ENCODE measurements at places on chromosomes 16 and 17.

GRCh38 chr17:44828919-44829522 is 1.1 kb downstream of the GJC1 start:
- DNase-seq = no peak

GRCh38 chr16:8673611-8674412 is 605 bp upstream of the ABAT start:
- DNase-seq = no peak

- no peak for DNase-seq
Measured at GRCh38 chr16:79864032-79864780, 263.7 kb upstream of the MAF start.

GRCh38 chr16:29911676-29912010 is 11.4 kb downstream of the ASPHD1 start:
- no peak for DNase-seq

DNA sequence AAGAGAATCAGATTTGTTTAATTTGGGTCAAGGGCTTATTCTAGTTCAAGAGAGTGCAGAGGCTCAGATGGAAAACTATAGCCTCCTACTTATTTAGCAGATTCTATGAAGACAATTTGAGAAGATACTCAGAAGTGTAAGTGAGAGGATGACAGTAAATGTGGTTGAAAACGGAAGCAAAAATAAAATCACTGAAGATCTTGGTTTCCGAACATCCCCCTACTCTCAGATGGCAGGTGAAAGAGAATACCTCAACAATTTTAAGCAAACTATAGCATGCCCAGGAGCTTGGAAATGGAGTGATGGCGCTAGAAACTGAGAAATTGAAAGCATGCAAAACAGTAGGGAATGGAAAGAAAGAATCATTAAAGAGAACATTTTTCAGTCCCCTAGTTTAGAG is 705.5 kb upstream of the CDH8 start:
- DNase-seq = no peak

DNA sequence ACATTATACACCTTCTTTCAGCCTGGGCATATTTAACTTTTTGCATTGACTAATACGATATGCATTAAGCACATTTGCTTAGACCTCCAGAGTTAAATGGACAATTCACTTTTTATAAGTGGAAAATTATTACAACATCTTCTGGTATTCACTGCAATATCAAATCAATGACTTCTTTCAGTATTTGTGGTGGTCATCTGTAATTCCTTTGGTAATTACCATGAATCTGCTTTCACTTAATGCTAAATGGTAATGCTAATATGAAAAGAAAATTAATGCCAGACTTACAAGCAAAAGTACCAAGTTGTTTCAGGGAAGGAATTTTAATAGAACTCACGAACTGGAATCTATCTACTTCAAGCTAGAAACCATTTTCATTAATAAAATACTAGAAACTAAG is 6.4 kb downstream of the GPATCH8 start:
- no peak for DNase-seq

- no peak for DNase-seq
Measured at GRCh38 chr17:866568-867103, 84.5 kb downstream of the MRM3 start.

DNA sequence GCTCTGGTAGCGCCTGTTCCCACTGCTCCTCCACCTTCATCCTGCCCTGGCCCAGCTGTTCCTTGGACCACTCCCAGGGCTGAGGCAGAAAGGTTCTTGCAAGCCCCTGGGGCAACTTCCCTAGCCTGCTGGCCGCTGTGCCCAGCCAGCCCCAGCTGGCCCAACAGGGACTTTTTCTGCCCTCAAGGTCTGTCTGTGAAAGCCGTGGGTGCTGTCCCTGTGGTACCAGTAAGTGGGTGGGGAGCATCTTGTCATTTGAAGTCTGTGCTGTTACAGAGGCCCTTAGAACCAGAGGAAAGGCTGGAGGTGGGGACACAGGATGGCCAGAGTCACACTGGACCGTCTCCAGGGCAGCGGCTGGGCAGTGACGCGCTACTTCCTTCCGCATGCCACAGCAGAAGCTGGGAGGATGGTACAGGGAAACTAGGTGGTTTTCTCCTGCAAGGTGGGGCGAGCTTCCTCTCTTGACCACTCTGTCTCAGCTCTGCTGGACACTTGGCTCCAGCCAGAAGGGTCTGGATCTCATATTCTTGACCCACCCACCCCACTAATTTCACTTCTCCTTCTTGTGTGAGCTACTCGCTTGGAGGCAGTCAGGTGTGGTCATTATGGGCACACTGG is 87.8 kb downstream of the PLCG2 start:
- DNase-seq = no peak

DNA sequence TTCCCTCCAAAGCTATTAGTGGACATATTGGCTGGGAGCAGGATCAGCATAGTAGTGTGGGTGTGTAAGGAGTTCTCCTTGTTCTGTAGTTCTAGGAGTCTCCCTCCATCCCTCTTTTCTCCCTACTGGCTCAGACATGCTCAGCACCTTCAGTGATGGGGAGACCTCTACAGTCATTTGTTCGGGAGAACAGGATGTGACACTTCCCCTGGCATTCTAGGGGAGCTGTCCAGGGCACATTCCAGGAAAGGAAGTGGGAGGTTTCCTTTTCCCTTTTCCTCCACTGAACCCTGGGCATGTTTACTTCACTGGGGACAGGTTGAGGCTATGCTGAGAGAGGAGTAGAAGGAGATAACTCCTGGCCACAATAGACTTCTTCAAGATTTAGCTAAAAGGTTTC is 86.5 kb downstream of the MYH13 start:
- DNase-seq = no peak

DNA sequence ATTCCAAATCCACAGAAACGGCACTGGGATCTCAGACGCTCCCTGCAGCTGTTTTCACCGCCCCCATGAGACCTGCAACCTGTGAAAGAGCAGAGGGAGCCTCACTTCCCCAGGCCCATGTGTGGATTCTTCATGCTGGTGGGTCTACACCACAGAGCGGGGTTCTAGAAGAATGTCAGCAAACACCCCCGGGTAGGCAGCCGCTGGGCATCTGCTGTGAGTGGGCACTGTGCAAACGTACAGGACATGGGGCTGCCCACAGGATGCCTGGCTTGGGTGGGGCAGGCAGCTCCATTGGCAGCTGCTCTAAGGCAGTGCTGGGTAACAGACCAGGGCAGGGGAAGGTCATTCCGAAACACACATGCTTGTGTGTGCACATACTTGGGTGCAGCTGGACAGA is 174.9 kb downstream of the RBFOX3 start:
- DNase-seq = no peak

DNA sequence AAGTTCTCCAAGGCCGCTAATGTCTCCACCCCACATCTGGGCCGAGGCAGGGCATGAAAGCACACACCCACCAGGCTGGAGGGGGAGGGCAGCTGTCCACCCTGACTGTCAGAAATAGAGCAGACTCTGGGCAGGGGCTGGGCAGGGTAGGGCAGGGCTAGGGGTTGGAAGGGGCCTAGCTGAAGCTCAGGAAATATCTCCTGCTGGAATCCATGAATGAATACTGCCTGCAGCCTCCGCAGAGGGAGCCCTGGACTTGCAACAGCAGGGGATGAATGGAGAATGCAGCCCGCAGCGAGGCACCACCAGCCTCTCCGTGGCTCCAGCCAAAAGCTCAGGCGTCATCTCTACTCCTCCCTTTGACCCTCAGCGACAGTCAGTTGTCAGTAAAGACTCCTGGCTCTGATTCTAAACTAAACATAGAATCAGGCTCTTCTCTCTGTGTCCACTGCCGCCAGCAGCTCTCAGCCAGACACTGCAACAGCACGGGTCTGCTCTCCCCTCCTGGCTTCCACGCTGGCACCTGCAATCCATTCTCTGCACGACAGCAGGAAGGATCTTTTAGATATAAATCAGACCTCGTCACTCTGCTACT is 23.9 kb upstream of the NGFR start:
- peak; percentile 51 for DNase-seq

- DNase-seq = no peak
Measured at GRCh38 chr16:67790071-67790470, 16.3 kb downstream of the RANBP10 start.

DNA sequence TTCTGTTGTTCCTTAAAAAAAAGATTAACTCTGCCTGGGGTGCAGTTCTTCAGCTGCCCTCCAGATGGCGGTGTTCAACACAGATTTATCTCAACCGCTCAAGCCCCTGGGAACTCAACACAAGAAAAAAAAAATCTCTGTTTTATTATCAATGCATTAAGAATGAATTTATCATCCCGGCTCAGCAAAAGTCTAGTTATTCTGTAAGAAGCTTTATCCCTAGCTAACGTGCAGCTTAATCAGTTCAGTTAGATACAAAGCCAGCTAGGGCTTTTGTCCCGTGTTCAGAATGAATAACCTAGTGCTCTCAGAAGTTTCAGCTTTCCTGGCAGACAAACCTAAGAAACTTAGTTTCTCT is 475.9 kb upstream of the CCL2 start:
- DNase-seq = peak; percentile 49

DNA sequence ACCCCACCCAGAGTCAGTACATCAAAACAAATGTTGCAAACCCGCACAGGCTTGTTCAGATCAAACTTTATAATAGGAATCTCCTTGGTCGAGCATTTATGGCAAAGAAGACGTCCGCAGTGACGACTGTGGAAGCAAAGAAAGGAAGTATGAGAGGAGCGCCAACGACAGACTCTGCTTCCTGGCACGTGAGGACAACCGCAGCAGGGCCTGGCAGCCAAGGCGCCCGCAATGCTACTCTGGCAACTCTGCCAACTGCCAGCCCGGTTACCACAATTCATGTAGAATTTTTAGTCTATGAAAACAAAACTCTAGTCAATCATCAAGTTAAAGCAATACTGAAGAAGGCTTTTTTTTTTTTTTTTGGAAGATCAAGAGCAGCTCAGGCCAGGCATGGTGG is 24.8 kb downstream of the CYB5D2 start:
- no peak for DNase-seq

DNA sequence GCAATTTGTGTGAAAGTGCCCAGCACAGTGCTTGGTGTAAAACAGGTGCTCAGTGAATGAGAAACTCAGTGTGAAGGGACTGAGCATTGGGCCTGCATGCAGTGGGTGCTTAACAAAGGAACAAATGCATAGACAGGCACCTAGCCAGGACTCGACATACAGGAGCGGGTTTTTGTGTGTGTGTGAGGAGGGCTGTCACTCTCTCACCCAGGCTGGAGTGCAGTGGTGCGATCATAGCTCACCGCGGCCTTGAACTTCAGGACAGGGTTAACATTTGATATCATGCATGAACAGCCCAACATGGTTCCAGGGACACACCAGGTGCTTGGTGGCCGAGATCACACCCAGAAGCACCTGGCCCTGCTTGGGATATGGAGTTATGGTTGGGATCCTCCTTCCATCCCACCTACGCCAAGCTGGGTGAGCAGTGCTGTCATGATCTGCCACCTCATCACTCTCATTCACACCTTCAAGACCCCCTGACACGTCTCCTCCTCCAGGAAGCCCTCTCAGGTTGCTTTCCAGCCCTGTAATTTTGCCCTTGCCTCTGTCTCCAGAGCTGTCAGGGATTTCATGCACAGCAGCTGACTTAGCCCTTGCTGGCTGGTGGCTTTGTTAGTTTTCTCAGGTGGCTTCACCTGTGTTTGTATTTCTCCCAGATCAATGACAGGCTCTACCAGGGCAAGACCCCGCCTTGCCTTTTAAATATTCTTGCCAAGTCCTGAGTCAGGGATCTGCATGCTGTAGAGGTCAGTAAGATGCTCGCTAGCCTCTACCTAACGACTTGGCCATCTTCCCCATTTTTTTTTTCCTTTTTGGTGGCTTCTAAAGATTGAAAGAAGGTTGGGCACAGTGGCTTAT is 66.4 kb downstream of the OR1D5 start:
- no peak for DNase-seq

DNA sequence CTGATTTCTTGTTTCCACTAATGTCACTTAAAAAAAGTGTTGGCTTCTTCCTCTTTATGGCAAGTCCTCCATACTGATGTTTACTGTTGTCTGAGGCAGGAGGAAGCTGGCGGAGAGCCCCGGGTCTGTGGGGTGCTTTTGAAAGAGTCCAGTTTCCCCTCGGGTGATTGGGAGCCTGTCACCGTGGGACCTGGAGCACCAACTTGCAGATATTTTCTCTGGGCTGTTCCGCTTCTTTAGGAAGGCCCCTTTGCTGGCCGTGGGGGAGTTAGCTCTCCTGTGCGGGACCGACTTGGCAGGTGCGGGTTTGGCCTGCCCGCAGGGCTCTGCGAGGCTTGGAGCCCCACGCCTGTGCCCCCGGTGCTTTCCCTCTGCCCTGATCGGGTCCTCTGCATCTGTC is 3.1 kb downstream of the BANP start:
- DNase-seq = no peak

GRCh38 chr16:61946019-61946418 is 90.2 kb downstream of the CDH8 start:
- DNase-seq = no peak

DNA sequence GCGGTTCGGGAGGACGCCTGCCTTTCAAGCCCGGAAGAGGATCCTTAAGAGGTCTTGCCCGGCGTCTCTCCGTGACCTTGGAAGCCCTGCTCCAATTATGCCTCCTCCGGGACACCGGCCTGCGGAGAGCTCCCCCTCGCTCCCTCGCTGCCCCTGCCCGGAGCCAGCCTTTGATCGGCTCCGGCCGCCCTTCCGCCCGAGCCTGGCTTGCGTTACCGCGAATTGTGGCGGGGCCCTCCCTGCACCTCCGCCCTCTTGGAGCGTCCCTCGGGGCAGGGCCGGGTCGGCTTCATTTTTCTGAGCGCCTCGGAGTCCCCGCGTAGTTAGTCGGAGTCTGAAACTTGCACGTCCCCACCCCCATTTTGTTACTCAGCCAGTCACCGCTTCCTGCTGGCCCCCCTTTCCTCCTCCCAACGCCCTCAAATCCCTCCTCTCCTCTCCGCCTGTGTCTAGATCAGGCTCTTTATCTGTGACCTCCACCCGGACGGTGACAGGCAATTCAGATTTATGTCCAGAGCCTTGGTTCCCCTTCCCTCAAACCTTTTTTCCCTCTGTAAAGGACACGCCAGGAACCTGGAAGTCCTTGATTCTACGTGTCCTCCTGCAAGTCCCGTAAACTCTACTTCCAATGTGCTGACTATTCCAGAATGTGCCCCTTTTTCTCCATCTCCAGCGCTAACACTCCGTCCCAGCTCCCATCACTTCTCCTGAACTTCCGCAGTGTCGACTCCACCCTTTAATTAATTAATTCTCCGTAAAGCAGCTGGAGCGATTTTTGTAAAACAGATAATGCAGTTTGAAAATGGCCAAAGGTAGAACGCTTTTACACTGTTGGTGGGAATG is 569 bp upstream of the RABEP2 start:
- DNase-seq = peak; percentile 90
